Stimulated activated CD4-positive, alpha-beta T cell treated with anti-CD3 and anti-CD28 coated beads, TNF-alpha, amount 100 ng/mL, for 48 hours (primary cell): ENCODE measurements at places on chromosomes 2 and 18.

GRCh38 chr18:6960656-6961055 lies 156.9 kb downstream of the LAMA1 start:
- no peak for DNase-seq

- no peak for DNase-seq
Observed at GRCh38 chr2:182615036-182615435, 101.0 kb upstream of the DNAJC10 start.

DNA sequence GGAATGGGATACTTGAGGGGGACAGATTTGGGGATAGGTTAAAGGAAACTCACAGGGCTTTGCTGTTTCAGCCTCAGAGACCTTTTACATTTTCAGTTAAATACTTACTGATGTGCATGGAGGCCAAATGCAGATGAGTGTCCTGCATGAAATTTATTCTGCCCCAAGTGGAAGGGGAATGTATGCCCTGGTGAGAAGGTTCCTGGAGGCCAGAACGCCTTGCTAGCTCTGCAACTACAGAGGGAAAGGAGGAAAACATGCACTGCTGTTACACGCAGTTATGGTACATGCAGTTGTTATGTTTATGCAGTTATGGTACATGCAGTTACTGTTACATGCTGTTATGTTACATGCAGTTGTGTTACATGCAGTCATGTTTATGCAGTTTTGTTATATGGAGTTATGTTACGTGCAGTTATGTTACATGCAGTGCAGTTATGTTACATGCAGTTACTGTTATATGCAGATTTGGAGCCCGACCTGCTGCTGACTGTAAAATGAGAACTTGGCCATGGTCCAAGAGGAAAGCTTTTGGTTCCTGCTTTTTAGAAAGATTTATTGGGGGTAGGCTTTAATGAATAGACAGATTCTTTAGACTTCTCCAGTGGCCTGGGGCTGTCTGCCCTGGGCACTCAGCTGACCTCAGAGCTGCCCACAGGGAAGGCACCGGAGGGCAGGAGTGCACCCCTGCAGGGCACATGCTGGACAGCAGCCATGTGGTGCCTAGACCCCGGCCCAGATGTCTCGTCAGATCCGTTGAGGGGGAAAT lies 84.1 kb downstream of the LDLRAD4 start:
- DNase-seq = no peak

DNA sequence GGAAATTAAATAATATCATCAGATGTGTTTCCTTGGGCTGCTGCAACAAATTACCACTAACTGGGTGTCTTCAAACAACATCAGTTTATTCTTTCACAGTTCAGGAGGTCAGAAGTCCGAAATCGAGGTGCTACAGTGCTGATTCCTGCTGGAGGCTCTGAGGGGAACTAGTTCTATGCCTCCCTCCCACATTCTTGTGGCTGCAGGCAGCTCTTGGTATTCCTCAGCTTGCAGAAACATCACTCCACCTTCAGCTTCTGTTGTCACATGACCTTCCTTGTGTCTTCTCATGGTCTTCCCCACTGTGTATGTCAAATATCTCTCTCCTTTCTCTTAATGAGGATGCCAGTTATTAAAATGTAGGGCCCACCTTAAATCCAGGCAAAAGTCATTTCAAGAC lies 29.3 kb upstream of the DCC start:
- DNase-seq = no peak

GRCh38 chr2:166725927-166726924 lies 162.1 kb upstream of the XIRP2 start:
- no peak for DNase-seq

GRCh38 chr2:236871500-236872001 lies 214.1 kb upstream of the COPS8 start:
- DNase-seq = no peak

DNA sequence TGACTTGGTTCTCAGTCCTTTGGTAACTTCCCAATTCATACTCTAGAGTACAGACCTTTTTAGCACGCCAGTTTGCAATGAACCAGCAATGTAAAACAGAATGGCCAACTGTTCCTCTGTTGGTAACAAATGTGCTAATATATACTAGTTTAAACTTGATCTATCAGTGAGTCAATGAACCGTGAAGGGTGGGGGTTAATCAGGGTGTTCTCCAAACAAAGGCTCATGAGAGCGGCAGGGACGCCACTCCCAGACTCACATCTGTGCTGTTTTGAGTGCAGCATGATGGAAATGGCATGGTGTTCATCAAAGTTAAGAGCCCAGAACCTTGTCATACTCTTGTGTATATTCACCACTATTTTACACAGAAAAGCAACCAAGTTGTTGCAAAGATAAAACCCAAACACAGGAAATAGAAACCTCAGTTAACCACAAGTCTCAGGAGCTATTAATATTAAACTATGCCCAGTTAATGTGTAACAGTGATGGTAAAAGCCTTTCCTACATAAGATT lies 70.3 kb downstream of the CERKL start:
- DNase-seq = no peak

DNA sequence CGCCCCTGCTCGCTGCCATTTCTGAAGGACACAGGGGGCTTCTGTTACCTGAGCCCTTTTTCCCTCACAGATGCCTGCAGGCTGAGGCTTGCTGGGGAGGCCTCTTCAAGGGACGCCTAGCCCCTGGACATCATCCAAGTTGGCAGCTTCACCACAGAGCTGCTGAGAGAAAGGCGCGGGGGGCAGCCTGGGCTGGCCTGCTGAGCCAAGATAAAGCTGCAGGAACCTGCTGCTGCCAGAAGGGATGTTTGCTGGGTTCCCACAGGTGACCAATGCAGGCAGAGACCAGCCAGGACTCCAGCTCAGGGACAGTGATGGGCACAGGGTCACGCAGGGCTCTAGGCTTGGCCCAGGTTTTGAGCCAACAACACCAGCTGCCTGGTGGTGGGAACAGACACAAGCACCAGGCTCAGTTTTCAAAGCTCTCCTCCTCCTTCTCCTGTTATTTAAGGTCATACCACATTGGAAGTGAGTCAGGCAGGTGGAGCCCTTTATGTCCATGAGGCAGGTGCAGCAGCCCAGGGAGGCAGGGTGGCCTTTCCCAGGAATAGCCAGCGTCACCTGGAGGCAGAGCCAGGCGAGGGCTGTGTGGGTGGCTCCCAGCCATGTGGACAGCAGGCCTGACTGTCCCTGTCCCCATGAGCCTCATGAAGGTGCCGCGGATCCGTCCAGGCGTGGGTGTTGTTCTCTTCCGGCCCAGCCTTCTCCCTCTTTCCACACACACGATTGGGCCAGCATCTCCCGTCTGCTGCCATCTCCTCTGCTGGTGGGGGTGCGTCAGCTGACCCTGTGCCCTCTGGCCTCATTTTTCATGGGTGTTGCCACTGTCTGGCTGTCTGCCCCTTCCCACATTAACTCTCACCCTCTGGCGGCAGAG lies 515.5 kb upstream of the MYT1L start:
- no peak for DNase-seq

GRCh38 chr2:168633200-168633599 lies 169.2 kb upstream of the NOSTRIN start:
- DNase-seq = no peak

- no peak for DNase-seq
Observed at GRCh38 chr2:60926741-60927552, 45.6 kb downstream of the REL start.

- DNase-seq = no peak
Observed at GRCh38 chr2:156647377-156648010, 211.3 kb downstream of the GPD2 start.

DNA sequence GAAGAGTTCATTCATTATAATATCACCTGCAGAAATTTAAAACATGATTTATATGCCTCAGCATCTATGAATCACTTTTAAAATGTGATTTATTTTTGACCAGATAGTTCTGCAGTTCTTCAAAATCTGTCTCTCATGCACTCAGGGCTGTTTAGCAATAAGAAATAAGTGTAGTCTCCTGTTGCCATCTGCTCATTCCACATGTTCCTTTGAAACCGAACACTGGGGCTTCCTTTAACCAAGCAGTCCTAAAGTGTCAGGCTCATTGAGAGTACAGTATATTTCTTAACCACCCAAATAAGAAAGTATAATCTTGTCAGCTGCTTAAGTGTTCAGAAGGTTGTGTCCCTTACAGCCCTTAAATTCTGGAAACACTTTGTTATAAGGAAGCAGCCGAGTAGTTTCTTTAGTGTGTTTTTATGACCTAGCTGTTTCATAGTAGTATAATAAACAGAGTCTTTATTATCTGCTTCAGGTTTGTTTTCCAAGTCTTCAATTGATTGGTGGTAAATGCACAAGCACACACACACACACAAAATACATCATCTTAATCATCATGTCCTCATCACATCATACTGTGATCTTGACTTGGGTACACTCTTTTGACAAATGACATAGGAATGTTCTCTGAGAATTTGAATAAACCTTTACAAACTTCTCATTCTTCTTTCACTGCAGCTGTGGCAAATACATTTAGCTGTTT lies 10.4 kb downstream of the WDR7 start:
- no peak for DNase-seq

DNA sequence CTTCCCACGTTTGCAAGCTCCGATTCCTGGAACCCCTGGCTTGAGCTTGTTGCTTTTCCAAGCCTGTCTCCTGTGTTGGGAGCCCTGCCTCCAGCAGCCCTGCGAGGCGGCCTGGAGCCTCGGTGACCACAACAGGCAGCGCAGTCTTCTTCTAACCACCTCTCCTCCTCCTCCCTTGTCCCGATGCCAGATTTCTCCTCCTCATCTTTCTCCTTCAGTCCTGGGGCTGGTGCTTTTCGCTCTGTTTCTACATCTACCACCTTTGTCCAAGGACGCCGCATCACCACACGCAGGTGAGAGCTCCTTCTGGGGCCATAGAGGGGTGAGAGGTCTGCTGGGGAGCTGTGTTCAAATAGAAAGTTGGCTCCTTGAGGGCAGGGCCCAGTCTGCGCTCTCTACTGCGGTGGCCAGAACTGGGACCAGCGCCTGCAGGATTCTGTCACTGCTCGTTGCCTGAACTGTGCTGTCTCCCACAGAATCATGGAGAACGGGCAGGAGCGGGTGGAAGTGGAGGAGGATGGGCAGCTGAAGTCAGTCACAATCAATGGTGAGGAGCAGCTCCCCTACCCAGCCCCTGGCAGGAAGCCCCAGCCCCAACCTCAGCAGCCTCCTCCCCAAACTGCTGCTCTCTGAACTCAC lies 3.9 kb downstream of the DNAJB2 start:
- no peak for DNase-seq

- DNase-seq = peak; percentile 43
Observed at GRCh38 chr2:216666461-216667233, 28.7 kb downstream of the IGFBP5 start.

DNA sequence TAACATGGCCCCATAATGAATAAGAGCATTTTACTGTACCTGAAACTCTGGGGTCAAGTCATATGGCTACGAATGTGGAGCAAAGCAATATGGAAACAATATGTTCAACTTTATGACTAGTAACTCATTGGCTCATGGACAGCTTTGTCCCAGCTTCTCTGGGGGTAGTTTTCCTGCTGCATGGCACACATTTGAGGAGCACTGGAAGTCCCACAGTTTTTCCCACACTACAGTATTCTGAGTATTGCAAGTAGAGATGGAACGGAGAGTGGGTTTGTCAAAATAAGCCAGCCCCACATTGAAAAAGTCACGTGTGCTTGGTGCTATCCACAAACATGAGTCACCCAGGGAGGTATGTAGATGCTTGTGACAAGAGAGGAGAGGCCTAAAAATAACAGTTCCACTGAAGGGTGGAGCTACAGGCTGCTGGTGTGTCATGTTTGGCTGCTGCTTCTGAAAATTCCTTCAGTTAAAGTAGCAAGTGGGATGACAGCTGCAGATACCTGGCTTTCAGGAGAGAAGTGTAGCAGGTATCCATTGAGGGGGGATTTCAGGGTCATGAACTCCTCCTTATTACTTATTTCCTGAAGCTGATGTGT lies 48.2 kb upstream of the CTAGE1 start:
- DNase-seq = no peak

- no peak for DNase-seq
Observed at GRCh38 chr2:101788995-101789970, 91.8 kb downstream of the MAP4K4 start.

GRCh38 chr2:163800951-163801381 lies 65.2 kb upstream of the FIGN start:
- no peak for DNase-seq

GRCh38 chr2:62340994-62341484 lies 145.1 kb downstream of the B3GNT2 start:
- DNase-seq = no peak

DNA sequence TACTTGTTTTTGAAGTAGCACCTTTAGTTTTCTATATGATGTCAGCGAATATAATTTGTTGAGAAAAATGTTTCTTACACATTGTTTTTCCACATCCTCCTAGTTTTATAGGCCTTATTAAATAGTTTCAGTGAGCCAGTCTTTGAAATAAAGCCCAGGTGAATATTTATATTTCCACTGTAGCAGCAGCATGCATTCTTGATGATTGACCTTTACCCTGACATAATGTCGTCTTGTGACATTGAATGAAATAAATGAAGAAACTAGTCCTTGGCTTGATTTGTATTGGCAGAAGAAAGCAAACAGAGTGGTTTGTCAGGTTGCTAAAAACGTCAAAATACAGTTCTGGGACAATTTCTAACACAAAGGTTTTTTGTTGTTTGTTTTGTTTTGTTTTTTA lies 84.4 kb downstream of the EHBP1 start:
- no peak for DNase-seq

- DNase-seq = no peak
Observed at GRCh38 chr2:236309669-236310029, 45.4 kb upstream of the ASB18 start.

- no peak for DNase-seq
Observed at GRCh38 chr18:70461323-70462077, 172.7 kb downstream of the SOCS6 start.

- DNase-seq = no peak
Observed at GRCh38 chr2:237704501-237705434, 77.4 kb downstream of the LRRFIP1 start.

- DNase-seq = no peak
Observed at GRCh38 chr2:218679119-218679518, 7.2 kb downstream of the STK36 start.

DNA sequence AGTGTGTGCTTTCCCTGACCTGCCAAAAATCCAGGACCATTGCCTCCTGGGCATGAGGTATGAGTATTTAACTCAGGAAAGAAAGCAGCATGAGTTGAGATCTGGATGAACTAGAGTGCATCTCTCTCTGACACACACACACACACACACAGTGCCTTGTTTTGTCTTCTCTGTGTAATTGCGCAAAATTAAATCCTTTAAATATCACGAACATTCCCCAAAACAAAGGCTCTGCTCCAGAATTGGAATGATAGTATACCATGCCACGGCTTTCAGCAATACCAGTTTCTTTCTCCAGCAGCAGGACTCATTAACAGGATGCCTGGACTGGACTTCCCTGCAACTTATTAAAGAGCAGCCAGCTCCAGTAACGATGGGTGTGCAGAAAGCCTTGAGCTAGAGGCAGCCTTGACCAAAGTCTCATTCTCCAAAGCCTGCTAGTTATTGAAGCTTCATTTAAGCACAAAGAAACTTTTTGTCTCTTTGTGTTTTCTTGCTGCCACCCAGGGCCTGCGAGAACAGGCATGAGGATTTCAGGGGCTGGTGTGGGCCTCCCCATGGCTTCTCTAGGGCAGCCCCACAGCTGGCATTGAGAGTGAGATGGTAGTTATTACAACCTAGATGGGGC lies 101.7 kb downstream of the NRP2 start:
- no peak for DNase-seq
